ENCODE measurements at places on chromosomes 3 and 15.
A peak's percentile ranks its signal among the peaks of the same experiment; 100 is the strongest.

GRCh38 chr3:141677701-141678100 lies 60.4 kb upstream of the RNF7 start:
- DNase-seq, result no peak

DNA sequence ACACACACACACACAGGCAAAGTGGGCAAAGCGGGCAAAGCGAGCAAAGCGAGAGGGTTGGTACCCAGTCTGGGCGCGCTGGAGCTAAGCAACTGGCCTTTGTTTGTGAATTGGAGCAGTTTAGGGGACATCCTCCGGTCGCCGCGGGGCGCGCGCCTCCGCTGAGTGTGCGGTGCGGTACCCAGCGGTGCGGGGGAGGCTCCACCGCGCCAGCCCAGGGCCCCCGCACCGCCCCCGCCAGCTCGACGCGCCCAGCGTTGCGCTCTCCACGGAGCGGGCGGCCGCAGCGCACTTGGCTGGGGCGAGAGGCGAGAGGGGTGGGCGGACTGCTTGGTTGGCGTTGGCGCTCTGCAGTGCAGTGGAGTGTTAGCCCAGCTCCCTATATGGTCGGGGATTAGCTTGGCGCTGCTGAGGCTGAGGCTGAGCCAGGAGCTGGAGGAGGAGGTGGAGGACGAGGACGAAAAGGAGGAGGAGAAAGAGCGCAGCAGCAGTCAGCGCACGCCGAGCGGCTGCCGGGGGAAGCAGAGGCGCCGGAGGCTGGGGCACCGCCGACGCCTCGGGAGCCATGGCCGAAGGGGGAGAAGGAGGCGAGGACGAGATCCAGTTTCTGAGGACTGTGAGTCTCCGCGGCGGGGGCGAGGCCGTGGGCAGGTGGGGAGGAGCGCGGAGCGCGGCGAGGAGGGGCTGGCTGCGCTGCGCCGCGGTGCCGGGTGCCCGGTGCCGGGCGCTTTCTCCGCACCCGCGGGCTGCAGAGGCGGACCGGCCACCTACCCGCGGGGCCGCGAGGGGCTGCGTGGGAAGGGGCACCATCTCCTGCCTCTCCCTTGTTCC lies at the start of gene RYR3:
TSS of gene RYR3 (plus strand) at position 487 of the 831 bp plus-strand sequence. CDS start at position 566, 79 bp downstream.
- no peak for DNase-seq

- DNase-seq, result no peak
Measured at GRCh38 chr3:136192831-136193230, 3.3 kb downstream of the MSL2 start.

GRCh38 chr3:165545059-165545458 lies 292.2 kb downstream of the BCHE start:
- DNase-seq, result no peak

GRCh38 chr3:73411993-73412392 lies 212.7 kb downstream of the PDZRN3 start:
- no peak for DNase-seq

DNA sequence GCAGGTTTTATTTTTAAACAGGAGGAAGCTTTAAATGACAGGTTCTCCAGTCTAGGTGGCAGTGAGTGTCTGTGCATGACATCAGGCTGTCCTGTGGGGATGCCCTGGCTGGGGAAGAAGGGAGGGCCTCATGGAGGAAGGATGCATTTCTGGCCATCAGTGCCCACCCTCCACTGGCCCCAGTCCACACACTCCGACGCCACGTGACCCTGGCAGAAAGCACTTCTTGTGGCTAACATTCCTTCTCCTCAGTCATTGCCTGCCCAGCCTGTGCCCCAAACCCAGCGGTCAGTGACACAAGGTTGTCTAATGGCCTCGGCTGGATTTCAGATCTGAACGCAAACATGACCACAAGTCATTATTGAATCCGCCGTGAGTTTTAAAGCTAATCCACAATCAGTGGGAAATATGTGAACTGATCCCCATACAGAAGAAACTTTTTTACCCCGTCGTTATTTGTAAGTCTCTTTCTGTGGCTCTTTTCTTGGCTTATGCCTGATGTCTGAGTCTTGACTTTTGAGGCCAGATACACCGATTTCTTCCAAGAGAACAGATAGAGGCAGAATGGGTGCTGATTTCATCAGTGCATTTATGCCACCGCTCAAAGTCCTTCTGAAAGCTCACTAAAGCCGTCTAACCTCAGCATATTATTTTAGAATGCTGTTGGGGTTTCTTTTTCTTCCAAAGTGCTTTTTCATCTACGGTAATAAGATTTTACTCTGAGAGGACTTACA lies 17.3 kb upstream of the LRRK1 start:
- DNase-seq, result no peak

GRCh38 chr3:127886231-127886955 lies 28.6 kb upstream of the KBTBD12 start:
- DNase-seq, result no peak

DNA sequence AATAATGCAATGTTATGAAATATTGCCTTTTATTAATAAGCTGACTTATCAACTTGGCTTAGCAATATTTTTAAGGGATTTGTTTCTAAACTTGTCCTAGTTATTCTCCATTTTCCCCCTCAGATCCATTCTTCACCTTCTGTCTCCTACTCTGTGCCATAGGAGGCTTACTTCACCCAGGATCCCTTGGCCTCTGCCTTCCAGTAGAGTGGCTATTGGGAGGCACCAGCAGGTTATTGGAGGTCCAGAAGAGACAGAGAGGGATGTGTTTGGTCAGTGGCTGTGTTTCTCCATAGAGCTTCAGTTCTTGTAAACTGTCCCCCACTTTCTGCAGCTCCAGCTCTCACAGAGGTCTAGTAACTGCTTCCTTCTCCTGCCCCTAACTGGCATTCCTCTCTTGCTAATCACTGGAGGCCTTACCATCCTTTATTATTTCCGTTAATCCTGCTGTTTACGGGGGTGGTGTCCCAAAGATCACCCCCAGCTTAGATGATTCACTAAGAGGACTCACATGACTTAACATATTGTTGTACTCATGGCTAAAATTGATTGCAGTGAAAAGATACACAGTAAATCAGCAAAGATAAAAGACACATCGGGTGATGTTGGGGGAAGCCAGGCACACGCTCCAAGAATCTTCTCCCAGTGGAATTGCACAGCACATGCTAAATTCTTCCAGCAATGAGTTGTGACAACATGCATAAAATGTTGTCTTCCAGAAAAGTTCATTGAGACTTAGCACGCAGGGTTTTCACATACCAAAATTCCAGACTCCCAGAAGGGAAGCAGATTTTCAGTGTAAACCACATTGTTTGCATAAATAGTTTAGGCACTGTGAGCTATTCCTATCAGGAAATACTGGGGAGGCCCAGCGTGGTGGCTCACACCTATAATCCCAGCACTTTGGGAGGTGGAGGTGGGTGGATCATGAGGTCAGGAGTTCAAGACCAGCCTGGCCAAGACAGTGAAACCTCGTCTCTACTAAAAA lies 67.5 kb downstream of the RPL22L1 start:
- peak; percentile 24 for DNase-seq

DNA sequence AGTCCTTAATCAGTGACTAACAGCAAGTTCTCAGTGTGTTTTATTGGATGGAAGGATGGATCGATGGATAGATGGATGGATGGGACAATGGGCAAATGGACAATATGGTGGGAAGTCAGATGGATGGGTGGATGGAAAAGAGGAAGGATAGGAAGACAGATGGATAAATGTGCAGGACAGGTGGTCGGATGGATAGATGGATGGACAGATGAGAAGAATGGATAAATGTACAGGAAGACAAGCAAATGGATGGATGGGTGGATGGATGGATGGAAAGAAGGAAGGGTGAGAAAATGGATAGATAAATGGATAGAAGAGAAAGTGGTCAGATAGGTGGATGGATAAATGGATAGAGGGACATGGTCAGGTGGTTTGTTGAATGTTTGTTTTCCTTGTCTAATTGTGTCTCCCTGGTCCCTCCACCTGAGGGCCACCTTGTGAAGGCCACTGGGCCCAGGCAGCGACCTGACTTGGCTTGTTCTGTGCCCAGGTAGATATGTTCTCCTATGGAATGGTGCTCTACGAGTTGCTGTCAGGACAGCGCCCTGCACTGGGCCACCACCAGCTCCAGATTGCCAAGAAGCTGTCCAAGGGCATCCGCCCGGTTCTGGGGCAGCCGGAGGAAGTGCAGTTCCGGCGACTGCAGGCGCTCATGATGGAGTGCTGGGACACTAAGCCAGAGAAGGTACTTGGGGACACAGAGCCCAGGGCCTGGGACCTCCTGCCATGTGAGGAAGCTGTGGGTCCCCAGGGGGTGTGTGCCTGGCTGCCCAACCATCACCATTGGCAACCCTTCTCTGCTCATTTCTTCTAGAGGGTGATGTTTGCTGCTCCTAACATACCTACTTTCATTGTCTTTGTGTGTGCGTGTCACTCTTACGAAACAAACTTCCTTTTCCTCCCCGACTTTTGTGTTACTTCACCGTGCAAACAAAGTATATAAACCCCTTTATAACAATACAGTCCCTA lies 137.5 kb downstream of the LRRK1 start:
- DNase-seq, result no peak

DNA sequence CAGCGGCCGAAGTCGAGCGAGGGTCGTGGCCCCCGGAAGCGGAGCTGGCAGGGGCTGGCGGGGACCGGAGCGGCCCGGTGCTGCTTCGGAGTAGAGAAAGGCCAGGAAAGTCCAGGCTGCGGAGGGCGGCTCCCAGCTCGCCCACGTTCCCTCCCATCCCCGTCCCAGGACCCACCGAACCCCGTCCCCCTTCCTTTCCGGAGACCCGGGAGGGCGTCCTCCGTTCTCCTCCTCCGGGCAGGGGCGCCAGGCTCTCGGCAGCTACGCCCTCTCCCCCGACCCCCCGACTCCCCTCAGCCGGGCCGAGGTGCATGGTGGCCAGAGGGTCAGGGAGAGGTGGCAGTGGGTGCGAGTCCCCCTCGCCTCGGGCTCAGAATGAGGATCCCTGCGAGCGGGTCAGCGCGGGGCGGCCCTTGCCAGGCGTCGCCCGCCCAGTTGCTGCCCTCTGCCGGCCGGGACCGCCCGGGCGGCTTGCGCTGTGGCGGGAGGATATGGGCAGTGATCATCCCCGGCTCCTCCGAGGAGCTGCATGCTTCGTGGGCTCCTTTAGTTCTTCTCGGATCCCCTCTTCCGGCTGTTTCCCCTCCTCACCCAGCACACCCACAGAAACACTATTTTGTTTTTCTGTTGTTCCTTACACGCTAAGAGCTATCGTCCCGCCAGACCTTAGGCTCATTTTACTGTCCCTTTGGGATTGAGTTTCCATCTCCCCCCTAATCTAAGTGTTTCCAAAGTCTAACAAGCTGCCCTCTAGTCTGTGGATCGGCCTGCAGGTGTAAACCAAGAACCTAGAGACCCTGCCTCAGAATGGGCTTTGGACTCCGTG lies 744 bp upstream of the ALDH1A2 start:
- no peak for DNase-seq

DNA sequence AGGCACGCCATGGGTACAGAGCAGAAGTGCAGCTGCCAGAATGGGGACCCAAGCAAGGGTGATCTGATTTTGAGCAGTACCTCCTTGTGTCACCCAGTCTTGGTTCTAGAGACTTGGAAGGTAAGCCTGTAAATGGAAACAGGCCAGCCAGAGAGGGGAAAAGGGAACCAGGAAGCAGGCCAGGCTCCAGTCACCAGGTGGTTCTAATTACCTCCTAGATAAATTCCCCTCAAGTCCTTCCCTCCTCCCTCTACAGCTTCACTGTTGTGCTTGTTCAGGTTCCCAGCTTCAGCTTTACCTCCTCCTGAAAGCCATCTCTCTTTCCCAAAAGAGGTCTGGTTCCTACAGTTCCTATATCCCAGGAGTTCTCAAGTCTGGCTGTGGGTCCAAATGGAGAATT lies 58.8 kb upstream of the SLC7A14 start:
- no peak for DNase-seq

GRCh38 chr3:32922078-32922477 lies 29.4 kb upstream of the CCR4 start:
- no peak for DNase-seq

- DNase-seq, result no peak
Measured at GRCh38 chr3:39754549-39754948, 54.9 kb upstream of the MYRIP start.

GRCh38 chr3:157310329-157311052 lies 126.2 kb upstream of the PTX3 start:
- DNase-seq, result no peak

- no peak for DNase-seq
Measured at GRCh38 chr3:127688416-127689265, 15.9 kb downstream of the ABTB1 start.

GRCh38 chr15:34682674-34683073 lies 72.1 kb downstream of the GJD2 start:
- peak; percentile 77 for DNase-seq

- no peak for DNase-seq
Measured at GRCh38 chr3:12452361-12453330, 31.6 kb upstream of the TSEN2 start.

DNA sequence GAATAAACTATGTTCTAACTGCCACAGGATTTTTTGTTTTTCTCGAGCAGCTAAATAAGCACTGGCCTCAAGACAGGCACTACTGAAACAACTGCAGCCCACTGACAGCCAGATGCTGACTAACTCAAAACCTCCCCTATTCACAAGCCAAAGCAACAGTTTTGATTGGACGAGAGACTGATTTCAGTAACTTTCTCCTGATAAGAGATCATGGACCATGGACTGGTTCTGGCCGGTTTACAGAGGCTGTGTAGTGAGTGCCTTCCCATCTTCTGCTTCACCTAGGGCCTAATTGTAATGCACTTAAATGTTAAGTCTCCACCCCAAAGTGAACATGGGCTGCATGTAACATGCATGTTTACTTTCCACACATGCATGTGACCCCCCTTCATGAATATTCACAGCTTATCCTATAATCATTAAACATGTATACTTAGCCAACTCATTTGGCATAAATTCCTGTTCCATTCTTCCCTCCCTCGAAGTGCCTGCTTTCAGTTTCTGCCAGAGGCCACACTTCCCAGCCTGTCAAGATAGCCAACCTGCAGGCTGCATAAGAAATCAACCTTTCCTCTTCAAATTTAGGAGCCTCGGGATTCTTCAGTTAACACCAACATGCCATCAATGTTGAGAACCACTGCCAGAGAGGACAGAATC lies 108.2 kb downstream of the ULK4 start:
- DNase-seq, result no peak

DNA sequence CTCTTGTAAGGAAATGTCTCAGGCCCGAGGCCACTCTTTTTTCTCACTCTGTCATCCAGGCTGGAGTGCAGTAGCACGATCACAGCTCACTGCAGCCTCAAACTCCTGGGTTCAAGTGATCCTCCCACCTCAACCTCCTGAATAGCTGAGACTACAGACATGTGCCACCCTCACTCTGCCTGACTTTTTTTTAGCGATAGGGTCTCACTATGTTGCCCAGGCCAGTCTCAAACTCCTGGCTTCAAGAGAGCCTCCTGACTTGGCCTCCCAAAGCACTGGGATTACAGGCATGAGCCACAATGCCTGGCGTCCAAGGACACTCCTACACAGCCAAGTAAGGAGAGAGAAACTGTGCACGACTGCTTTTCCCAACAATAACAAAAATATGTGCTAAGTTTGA lies 7.6 kb downstream of the ZNF445 start:
- DNase-seq, result no peak

GRCh38 chr3:171568766-171569165 lies 108.6 kb upstream of the TNIK start:
- DNase-seq, result no peak

DNA sequence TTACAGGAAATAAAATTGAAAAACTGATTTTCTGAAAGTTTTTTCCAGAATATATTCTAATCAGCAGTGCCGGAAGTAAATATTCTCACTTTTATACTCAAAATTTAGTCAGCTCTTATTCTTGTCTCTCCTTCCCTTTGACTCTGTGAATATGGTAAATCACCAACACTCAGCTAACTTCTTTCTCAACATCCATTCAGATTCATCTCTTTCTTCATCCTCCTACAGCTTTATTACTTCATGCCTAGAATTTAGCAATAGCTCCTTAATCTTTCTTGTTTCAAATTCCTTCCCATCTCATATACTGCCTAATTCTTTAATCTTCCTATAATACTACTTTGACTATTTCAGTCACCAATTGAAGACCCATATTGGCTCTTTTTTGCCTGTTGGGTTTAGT lies 67.9 kb downstream of the FGF7 start:
- DNase-seq, result no peak
